ENCODE measurements at places on chromosomes 2 and 18.

GRCh38 chr2:53896864-53897263, 37.1 kb upstream of the GPR75 start:
- DNase-seq, result no peak

GRCh38 chr18:31245820-31246219, 72.1 kb upstream of the DSG1 start:
- no peak for DNase-seq

GRCh38 chr2:237616734-237617586, 10.4 kb upstream of the LRRFIP1 start:
- DNase-seq, result no peak

GRCh38 chr2:233421091-233421816, 67.0 kb downstream of the DGKD start:
- DNase-seq, result no peak

- no peak for DNase-seq
Observed at GRCh38 chr2:10369269-10370255, 66.9 kb downstream of the HPCAL1 start.

DNA sequence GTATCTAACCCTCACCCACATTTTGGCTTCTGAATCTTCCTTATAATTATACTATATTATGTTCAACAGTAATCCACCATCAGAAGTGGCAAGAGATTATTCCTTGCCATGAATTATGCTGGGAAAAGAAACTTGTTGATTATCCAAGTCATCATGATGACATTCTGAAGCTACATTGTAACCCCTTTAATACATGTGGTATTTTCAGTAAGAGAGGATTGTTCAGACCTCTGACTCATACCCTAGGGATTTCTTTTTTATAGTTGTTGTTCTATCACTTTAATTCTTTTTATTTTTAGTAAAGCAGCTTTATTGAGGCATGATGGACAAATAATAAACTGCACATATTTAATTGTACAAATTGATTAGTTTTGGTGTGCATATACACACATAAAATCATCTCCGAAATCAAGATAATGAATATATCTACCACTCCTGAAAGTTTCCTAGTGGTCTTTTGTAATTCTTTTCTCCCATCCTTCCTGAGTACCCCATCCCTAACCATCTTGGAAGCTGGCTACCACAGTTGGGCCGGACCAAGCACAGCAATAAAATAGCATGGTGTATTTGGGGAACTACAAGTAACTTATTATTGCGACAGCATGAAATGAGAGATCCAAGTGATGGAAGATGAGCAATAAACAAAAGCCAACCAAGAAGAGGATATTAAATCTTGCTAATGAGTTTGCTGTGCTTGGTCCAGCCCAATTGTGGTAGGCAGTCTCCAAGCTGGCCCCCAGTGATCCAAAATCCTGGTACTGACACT, 159.9 kb downstream of the BARD1 start:
- DNase-seq, result no peak

- DNase-seq, result no peak
Observed at GRCh38 chr2:53424902-53425301, 342.7 kb upstream of the CHAC2 start.

DNA sequence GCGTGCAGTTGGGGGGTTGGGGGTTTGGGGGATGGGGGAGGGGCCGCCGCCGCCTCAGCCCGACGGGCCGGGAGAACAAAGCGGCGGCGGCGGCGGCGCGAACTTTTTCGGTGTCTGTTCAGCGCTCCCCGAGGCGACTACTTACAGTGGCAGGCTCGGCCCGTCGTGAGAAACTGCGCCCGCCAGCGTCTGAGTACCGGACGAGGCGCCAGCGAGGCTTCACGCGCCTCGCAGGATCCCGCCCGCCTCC, 172 bp downstream of the PRKD3 start:
- no peak for DNase-seq

- DNase-seq, result no peak
Observed at GRCh38 chr2:217250013-217250524, 390.2 kb upstream of the TNP1 start.

DNA sequence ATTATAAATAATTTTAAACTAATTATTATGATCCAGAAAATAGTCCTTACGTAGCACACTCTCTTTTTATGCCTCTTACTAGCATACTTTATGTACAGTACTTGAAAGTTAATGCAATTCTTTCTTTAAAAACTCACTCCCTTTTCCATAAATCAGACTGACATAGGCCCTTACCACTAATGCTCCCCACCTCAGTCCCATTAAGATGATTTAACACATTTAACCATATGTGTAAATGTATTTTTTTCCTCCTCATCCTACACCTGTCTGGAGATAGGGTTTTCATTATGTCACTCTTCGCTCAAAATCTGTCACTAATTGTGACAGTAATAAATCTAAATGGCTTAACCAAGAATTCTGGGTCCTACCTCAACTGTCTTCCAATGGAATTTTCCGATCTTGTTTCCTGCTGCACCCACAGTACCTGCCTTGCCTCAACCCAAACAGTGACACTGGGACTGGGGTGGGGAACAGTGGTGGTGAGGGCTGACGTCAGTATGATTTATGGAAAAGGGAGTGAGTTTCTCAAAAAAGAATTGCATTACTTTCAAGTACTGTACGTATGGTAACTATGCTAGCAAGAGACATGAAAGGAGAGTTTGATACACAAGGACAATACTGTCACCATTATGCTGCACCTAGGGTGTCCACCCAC, 25.1 kb downstream of the EFEMP1 start:
- DNase-seq, result no peak

- DNase-seq, result no peak
Observed at GRCh38 chr2:145666552-145666951, 1146.6 kb upstream of the ZEB2 start.

- DNase-seq, result no peak
Observed at GRCh38 chr18:29749704-29750103, 1292.8 kb downstream of the DSC3 start.

- DNase-seq, result no peak
Observed at GRCh38 chr2:223043164-223043941, 8.6 kb upstream of the KCNE4 start.

GRCh38 chr2:2648094-2648493, 317.0 kb upstream of the MYT1L start:
- no peak for DNase-seq

- DNase-seq, result no peak
Observed at GRCh38 chr2:45890819-45891218, 239.3 kb downstream of the PRKCE start.

DNA sequence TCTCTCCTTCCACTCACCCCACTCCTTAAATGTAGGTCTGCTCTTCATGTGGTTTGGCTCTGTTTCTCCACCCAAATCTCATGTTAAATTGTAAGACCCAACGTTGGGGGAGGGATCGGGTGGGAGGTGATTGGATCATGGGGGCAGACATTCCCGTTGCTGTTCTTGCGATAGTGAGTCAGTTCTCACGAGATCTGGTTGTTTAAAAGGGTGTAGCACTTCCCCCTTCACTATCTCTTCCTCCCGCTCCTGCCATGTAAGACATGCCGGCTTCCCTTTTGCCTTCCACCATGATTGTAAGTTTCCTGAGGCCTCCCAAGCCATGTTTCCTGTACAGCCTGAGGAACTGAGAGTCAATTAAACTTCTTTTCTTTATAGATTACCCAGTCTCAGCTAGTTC, 1044.5 kb upstream of the POU3F3 start:
- no peak for DNase-seq

GRCh38 chr2:190094316-190094871, 31.9 kb upstream of the MSTN start:
- no peak for DNase-seq

GRCh38 chr2:41414486-41415230, 633.2 kb upstream of the PKDCC start:
- DNase-seq, result no peak

- DNase-seq, result no peak
Observed at GRCh38 chr18:9322744-9323143, 11.8 kb upstream of the TWSG1 start.

DNA sequence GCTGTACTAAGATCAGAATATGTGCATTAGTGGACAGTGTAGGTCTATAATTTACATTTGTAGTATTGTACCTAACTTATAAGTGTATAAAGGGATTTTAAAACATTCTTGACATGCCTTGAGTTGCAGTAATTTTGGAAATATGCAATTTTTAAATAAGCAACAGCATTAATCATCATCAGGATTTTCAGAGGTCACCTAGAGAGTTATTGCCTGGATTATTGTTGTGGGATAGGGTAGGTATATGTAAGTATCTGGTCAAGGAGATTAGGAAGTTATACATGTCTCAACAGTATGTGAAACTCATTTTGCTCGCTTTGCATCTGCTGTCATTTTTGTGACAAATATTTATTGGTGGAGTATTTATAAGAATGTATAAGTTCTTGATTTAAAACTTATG, 184.2 kb downstream of the WDR7 start:
- no peak for DNase-seq

DNA sequence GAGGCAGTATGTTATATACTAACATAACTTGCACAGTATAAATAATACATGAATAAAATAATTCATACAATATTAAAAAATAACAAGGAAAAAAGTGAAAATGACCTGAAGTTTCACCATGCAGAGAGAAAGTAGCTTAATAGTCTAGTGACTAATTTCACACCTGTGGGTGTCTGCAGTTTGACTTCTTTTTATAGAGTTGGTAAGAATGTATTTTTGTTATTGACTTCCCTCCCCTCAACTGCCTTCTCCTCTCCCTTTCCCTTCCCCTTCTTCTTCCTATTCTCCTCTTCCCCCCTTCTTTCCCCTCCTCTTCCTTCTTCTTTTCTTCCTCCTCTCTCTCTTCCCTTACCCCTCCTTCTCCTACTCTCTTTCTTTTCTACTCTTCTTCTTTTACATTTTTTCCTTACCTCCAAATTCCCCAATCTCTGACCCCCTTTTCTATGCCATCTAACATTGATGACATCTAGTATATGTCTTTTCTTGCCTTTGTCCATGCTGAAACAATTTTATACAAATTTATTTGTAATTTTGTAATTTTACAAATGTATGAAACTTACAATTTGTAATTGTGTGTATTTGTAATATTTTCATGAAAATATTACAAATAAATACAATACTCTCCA, 3.1 kb downstream of the DNAH6 start:
- no peak for DNase-seq

- no peak for DNase-seq
Observed at GRCh38 chr2:38074764-38075506, 1.0 kb downstream of the CYP1B1 start.

GRCh38 chr18:9278028-9278427, 56.5 kb upstream of the TWSG1 start:
- no peak for DNase-seq

- DNase-seq, result no peak
Observed at GRCh38 chr2:151978709-151979108, 120.1 kb downstream of the CACNB4 start.

DNA sequence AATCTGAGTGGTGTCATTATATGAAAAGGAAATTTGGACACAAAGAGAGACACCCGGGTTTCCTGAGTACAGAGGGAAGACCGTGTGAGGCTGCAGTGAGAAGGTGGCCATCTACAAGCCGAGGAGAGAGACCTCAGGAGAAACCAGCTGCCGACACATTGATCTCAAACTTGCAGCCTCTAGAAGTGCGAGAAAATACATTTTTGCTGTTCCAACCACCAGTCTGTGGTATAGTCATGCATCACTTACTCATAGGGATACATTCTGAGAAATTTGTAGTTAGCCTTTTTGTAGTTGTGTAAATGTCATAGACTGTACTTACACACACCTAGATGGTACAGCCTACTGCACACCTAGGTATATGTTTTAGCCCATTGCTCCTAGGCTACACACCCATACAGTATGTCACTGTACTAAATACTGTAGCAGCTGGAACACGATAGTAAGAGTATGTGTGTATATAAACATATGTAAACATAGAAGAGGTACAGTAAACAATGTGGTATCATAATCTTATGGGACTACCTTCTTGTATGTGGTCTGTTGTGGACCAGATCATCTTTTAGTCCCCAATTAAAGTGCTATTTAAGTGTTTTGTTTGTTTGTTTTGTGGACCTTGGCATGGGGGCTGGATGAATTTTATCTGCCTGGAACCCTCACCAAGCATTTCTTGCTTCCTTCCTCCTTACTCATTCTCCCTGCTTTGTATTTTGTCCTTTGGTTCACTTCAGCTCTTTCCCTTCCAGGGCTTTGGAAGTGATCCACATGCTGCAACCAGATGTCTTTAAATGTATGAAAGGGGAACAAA, 38.3 kb upstream of the SESTD1 start:
- no peak for DNase-seq

DNA sequence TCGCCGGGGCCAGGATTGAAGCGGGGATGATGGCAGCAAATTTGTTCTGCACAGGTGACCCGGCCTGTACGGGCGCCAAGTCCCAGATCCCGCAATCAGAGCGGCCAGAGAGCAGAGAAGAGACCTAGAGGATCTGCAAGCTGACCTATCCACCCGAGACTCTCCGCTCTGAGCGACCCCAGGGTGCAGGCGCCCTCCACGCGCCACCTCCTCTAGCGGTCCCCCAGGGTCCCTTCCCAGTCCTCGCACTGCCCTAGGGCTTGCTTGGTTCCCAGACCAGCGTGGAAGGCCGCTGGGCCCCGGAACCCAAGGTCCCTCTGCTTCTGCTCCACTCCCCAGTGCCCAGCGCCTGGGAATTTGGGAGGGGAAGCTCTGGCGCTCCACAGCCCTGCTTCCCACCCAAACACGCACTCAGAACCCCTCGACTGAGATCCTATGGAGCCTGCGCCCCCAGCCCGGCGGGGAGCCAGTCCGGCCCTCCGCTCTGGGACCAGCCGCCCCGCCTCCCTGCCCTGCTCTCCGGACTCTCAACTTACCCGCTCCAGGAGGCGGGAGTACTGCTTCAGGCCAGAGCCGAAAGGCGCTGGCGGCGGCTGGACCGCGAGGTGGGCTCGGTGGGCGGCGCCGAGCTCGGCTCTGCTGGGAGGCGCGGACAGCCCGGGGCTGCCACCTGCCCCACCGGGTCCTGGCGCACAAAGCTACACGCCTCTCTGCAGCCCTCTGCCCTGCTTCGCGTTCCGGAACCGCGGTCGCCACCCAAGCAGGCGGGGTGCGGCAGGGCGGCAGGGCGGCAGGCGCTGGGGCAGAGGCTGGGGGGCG, 3.0 kb upstream of the SIX3 start:
- no peak for DNase-seq

- no peak for DNase-seq
Observed at GRCh38 chr2:1210352-1210751, 202.9 kb upstream of the TPO start.

DNA sequence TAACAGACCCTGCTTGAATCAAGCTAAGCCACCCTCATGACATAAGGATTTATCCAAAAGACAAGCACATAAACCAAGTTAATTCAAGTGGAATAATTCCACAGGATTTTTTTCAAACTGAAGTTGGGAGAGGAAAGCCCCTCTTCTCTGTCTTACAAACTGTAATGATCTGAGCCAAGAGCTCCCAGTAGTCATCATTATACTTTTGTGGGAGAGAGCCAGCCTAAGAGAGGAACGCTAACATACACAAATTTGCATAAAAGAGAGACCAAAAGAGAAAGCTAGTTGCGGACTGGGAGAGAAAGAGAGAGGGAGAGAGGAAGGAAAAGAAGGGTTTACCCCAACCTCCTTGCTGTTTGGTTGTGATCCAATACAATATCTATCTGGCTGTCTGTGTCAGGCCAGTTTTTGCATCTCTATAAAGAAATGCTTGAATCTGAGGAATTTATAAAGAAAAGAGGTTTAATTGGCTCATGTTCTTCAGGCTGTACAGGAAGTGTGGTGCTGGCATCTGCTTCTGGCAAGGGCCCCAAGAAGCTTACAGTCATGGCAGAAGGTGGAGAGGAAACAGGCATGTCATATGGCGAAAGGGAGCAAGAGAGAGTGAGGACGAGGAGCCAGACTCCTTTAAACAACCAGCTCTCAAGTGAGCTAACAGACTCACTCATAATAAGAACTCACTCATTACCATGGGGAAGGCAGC, 20.8 kb upstream of the PUM2 start:
- no peak for DNase-seq

GRCh38 chr2:191543708-191544107, 134.2 kb upstream of the NABP1 start:
- no peak for DNase-seq

GRCh38 chr2:239936838-239937581, 88.1 kb downstream of the NDUFA10 start:
- no peak for DNase-seq

Data from stimulated activated CD8-positive, alpha-beta memory T cell treated with anti-CD3 and anti-CD28 coated beads, Interleukin-2, amount 100 ng/mL, for 48 hours (primary cell).